Activated naive CD4-positive, alpha-beta T cell treated with anti-CD3 and anti-CD28 coated beads for 36 hours (primary cell): ENCODE measurements at places on chromosomes 12 and 14.

GRCh38 chr14:106276326-106277267, 750.2 kb downstream of the TMEM121 start:
- peak; percentile 68 for DNase-seq

- no peak for DNase-seq
Observed at GRCh38 chr14:61421212-61421923, 100.0 kb downstream of the PRKCH start.

GRCh38 chr14:36241183-36241582, 64.7 kb upstream of the PTCSC3 start:
- no peak for DNase-seq

GRCh38 chr12:52799505-52800211, 3.7 kb upstream of the KRT3 start:
- no peak for DNase-seq

- no peak for DNase-seq
Observed at GRCh38 chr12:42283739-42284138, 42.2 kb downstream of the ZCRB1 start.

- no peak for DNase-seq
Observed at GRCh38 chr14:50823762-50824636, 7.0 kb downstream of the NIN start.

DNA sequence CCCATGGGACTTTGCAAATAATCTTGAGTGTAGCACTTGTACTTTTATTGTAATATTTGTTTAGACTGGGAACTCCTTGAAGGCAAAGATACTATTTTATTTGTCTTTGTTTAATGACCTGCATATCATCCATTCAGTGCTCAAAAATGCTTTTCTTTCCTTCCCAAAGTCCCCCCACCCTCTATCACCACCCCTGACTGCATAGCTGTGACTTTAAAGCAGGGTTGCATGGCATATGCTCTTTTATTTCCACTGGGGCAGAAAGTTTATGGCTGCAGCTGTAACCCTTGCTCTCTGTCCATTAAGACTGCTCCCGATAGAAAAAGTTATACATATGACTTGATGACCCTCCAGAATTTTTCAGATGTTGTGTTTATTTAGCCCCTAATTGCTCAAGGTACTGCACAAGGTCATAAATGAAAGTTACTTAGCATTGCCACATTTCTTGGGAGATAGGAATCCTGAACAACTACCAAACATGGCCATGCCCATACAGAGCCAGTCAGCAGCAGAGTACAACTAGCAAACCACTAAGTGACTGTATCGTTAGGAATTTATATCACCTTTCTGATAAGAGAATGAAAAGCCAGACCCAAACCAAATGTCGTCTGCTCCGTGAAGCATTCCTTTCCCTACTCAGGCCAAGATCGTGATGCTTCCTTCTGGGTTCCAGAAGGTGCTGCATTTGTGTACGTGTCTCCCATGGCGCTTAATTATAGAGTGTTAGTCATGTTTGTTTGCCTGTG, 114.3 kb downstream of the DIP2B start:
- DNase-seq: no peak

DNA sequence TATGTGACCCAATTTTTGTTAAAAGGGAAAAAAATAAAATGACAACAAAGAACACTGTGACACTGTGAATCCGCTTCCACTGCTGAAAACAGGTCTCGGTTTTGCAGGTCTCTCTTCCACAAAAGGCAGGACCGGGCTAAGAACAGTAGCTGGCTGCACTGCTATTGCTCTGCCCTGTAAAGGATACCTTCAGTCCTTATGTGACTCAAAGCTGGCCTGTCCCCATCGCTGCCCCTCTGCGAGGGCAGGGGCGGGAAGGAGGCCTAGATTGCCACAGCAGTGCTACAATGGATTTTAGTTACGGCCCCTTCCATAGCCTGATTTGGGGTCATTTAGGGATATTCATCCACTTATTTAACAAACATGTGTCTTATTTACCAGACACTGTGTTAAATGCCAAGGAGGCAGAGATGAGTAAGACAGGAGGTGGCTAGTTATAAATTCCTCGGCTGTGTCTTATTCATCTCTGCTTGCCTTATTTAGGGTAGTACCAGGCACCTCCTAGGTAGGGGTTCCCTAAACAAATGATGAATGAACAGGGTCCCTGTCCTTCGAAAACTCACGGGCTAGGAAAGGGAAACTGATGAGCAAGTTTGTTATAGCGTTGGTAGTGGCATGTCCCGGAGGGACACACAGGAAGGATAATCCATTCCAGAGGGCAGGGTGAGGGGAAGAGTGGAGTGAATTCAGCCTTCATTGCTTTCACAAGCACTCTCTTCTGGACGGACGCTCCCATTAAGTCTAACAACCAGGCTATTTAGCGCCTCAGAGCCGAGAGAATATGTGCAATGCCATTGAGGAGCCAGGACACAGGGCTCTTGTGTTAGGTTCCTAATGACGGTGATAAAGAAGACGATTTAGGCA, 73.3 kb downstream of the EID3 start:
- DNase-seq: no peak

DNA sequence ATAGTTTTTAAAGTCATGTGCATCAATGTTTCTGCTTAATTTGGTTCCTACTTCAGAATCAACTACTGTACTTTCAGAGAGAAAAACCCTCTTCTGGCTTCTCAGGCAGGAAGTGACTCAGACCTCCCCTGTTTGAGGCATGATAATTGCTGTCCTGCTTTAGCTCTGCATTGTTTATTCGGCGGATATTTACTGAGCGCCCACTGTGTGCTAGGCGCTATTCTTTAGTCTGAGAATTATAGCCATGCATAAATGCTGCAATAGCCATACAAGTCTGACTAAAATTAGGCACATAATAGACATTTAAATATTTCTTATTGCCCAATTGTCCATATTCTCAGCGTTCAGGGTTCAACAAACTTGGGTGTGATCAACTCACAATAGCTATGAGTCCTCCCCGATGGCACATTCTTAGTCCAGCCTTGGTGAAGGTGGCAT, 6.1 kb upstream of the AMIGO2 start:
- peak; percentile 63 for DNase-seq

GRCh38 chr14:31391977-31392503, 28.3 kb downstream of the HEATR5A start:
- no peak for DNase-seq

- no peak for DNase-seq
Observed at GRCh38 chr12:124764870-124765580, 98.6 kb downstream of the SCARB1 start.

GRCh38 chr12:110585231-110585799, 2.2 kb upstream of the PPTC7 start:
- peak; percentile 85 for DNase-seq

DNA sequence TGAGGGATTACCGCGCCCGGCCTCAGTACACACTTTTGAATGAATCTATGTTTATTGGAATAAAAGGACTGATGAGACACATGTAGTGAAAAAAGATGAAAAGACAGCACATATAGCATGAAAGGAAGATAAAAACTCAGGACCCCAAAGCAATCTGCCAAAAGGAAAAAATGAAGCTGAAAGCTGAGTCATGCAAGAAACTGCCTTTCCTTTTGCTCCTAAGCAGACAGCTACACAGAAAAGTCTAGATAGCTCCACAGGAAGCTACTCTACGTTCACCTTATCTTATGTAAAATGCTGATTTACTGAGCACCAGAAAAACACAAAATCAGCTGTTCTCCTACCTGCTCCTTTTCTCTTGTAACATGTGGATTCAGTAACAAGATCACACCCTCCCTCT, 128.4 kb downstream of the NTF3 start:
- DNase-seq: no peak

- DNase-seq: no peak
Observed at GRCh38 chr12:71642264-71642663, 21.4 kb downstream of the ZFC3H1 start.

GRCh38 chr12:42588524-42589464, 752 bp downstream of the PRICKLE1 start:
- peak; percentile 21 for DNase-seq

DNA sequence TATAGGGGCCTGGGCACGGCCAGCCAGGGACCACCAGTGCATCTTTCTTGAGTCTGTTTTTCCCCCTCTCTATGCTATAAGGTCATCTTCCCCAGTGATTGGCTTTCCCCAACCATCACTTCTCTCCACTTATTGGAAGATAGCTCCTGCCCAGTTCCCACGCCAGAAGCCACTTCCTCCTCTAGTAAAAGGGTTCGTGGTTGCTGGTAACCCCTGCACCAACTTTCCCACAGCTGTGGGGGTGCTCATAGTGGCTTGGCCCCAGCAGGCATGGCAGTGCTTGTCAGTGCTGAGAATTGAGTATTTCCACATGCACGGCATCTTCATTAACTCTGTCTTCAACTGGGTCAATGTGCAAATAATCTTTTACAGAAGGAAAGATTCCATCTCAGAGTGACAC, 215.4 kb downstream of the FOXN3 start:
- no peak for DNase-seq

- peak; percentile 73 for DNase-seq
Observed at GRCh38 chr14:99274346-99275221, 2.6 kb upstream of the BCL11B start.

DNA sequence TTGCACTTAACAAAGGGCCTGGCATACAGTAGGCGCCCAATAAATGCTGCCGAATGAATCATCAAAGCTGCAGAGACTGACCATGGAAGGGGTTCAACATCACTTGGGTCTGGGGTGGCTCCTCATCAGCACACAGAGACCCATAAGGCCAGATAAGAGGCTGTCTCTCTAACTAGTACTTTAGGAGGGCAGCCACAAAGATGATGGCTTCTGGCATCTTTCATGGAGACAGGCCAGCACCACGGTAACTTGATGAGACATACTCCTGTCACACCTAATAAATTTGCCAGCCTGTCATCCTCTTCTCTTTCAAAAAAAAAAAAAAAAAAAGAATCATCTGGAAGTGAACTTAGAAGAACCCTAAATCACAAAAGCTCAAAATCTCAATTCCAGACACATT, 3.4 kb downstream of the PRIMA1 start:
- DNase-seq: no peak

DNA sequence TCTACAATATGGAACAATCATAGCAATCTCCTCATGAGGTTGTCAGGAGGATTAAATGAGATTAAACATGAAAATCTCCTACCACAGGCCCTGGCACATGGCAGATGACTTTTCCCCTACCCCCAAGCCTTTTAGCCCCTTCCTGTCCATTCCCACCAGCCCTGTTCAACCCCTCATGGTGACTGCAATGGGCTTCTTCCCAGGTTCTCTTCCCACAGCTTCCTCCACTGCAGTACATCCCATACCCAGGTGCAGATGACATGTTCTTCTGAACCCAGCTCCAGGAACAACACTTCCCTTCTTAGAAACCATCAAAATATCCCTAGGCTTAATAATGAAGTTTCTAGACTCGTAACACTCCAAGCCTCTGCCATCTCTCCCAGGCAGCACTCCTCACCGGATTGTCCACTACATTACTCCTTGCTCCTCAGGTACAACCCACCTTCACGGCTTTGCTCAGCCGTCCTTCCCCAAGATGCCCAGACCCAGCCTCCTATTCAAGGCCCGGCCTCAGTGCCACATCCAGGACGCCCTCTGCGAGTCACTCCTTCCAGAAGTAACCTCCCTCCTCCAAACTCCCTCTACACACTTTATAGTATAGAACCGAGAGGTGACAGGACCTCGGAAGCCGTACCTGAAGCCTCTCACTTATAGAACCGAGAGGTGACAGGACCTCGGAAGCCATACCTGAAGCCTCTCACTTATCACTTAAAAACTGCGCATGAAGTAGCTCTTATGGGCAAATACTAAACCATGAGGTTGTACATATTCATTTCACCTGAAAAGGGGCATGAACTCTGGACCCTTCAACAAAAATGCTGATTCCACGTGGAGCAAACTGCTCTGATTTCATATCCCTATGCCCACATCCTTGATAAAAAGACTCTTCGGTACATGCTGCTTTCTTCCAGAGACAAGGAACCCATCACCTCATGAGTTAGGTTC, 1.5 kb downstream of the CRACR2A start:
- DNase-seq: no peak

DNA sequence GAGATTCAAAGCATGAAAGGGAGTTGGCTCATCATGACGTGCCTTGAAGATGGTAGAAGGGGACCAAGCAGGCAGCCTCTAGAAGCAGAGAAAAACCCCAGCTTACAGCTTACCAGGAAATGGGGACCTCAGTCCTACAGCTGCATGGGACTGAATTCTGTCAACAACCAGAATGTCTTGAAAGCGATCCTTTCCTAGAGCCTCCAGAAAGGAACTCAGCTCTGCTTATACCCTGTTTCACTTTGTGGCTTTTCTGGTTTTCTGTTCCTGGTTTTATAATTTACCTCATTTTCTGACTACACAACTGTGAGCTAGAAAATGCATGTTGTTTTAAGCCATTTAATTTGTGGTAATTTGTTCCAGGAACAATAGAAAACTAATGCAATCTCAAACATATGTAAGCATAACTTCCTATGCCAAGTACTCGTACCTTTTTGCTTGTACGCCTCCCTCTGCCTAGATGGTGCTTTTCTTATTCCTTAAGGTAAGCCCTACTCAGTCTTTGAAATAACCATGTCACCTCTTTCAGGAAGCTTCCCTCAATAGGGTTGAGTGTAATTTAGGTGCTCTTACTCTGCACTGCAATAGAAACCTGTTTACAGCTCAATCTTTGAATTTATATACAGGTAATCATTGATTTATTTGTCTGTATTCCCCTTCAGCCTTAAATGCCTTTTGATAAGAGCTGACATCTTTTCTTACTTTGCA, 348.8 kb downstream of the TMEM117 start:
- DNase-seq: no peak

DNA sequence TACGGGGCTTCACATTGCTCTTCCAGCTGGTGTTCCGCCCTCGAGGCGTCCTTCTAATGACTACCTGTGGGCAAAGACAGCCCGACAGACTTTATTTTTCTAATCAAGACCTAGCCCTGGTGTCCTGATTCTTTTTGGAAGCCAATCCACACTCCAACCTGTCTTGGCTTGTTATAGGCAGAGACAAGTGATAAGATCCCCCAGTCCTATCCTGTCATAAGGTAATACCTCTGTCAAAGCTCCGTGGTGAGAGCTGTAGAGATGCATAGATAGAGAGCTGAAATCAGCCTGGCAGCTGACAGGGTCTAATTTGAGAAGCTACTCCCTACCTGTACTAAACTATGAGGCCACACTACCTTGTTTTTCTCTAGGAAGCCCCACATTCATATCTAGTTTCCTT, 11.5 kb upstream of the WNK1 start:
- DNase-seq: no peak

DNA sequence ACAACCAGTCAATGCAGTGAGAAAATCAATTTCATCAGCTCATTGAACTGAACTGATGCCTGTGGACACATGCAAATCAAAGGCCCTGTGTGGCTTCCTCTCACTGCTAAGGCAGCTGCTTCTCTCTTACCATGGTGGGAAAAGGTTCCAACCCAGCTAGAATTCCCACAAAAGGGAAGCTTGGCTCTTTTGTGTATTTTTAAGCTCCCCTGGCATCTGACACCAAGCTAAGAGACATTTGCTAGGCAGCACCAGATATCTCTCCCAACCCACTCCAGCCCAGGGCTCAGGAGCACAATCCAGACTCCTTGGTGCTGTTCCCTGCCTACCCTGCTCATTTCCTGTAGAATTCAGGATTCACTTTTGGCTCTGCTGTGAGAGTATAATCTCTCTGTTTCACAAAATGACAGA, 129.6 kb downstream of the GXYLT1 start:
- no peak for DNase-seq

GRCh38 chr14:52069307-52070050, 620 bp upstream of the NID2 start:
- peak; percentile 38 for DNase-seq
